ENCODE measurements at places on chromosomes 3 and 15. TPM values are rescaled to one million over a fixed set of nuclear protein-coding genes. Genes with fewer than 3 reads are reported as not detected.
A peak's percentile ranks its signal among the peaks of the same experiment; 100 is the strongest.

DNA sequence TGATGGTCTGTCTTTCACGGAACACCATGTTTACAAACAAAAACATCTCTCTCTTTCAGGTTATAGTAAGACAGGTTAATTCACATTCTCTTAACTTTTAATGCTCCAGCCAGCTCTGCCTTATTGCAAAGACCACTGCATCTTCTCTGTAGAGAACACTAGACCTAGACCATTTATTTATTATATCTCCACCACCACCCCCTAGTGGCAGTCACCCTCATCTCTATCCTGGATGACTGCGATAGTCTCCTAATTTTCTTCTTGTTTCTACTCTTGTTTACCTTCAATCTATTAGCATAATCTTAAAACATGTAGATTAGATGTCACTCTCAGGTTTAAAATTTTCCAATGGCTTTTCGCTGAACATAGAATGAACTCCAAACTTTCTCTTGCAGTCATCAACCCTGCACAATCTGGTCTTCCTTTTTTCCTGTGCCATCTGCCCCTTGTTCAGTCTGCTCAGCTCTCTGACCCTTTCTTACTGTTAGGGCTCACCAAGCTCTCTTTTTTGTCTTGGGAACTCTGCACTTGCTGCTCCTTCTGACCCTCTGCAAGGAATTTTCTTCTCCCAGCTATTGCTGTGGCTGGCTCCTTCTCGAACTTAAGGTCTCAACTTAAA, 155.6 kb downstream of the SQOR start:
- H3K36me3 ChIP-seq = no peaks in the 10 kb centered on the region
- no peak overlapping the region for H3K4me3 ChIP-seq
- peak; percentile 18 for DNase-seq
- H3K27ac ChIP-seq = no peak overlapping the region
- H3K4me1 ChIP-seq = no peaks in the 10 kb centered on the region

Gene TRIM71
- 0.02 TPM for total RNA-seq

- peaks cover 7% of the 10 kb centered on the region for H3K27me3 ChIP-seq
- no peaks in the 10 kb centered on the region for H3K36me3 ChIP-seq
- no peak for DNase-seq
- H3K4me1 ChIP-seq = peaks cover 5% of the 10 kb centered on the region
- no peak overlapping the region for H3K27ac ChIP-seq
- no peak overlapping the region for H3K4me3 ChIP-seq
Observed at GRCh38 chr3:142866841-142867631, 21.8 kb downstream of the PCOLCE2 start.

Gene STXBP5L
- total RNA-seq = not detected

DNA sequence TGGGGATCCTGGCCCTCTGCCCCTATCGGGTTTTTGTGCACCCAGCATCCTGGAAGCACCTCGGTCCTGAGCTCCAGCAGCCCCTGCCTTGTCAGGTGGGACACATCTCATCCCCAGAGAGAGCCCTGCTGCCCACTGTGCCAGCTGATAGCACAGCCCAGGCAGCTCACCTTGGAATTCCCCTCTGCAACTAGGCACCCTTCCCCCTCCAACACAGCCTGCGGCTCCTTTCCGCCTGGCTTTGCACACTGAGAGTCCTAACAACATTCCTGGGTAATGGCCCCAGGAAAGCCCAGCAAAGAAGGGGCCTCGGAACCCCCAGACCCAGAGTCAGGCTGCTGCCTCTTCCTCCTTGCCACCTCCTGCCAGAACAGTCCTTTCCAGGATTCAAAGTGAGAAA, 5.9 kb downstream of the HCN4 start:
- peaks cover 27% of the 10 kb centered on the region for H3K27me3 ChIP-seq
- DNase-seq = no peak
- H3K4me3 ChIP-seq = no peak overlapping the region
- no peaks in the 10 kb centered on the region for H3K36me3 ChIP-seq
- no peak overlapping the region for H3K27ac ChIP-seq
- H3K4me1 ChIP-seq = no peaks in the 10 kb centered on the region

GRCh38 chr3:178663201-178663934, 127.1 kb downstream of the KCNMB2 start:
- H3K27me3 ChIP-seq = no peaks in the 10 kb centered on the region
- H3K4me1 ChIP-seq = no peaks in the 10 kb centered on the region
- H3K4me3 ChIP-seq = no peak overlapping the region

Gene CLDN18
- not detected for total RNA-seq

GRCh38 chr3:24341668-24342067, 153.0 kb downstream of the THRB start:
- H3K27me3 ChIP-seq = no peaks in the 10 kb centered on the region
- DNase-seq = no peak
- H3K27ac ChIP-seq = no peak overlapping the region
- H3K4me1 ChIP-seq = no peaks in the 10 kb centered on the region
- H3K4me3 ChIP-seq = no peak overlapping the region

DNA sequence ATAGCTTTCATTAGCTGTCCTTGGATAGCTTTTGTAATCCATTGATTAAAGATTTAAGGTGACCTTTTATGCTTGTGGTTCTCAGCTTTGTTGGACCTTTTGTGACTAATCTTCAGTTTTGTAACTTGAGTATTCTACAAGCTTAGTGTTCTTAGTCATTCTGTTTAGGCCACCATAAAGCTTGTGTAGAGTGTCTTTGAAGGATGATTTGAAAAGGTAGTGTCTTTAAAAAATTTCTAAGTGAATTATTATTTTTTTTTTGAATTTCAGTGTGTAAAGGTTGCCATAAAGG, 7.5 kb downstream of the MORF4L1 start:
- DNase-seq = no peak
- H3K36me3 ChIP-seq = peaks cover 35% of the 10 kb centered on the region
- no peak overlapping the region for H3K4me3 ChIP-seq
- H3K27me3 ChIP-seq = no peaks in the 10 kb centered on the region
- H3K4me1 ChIP-seq = peaks cover 81% of the 10 kb centered on the region

DNA sequence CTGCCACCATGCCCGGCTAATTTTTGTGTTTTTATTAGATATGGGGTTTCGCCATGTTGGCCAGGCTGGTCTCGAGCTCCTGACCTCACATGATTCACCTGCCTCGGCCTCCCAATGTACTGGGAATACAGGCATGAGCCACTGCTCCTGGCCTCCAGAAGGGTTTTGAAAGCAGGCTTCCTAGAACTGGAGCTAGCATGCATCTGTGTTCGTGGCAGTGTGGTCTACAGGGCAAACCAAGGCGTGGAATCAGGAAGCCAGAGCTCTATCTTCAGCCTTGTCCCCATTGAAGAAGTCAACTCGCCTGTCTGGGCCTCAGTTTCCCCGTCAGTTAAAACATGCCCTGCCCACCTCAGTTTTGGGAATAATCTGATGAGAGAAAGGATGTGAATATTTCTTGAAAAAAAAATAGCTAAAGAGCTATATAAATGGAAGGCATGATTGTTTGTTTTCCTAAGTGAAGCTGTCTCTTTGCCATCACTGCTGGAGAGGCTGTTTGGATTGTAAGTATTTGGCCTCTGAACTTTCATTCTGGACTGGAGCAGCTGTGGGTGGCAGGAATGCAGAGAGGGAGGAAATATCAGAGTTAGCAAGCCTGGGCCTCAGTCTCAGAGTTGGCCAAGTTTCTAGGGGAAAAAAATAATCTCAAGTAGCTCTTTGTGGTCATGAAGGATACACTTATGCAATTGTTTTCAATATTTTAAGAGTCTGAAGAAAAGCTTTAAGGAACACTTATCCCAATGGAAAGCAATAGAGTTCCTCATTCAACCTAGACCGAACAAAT, 36.5 kb upstream of the UACA start:
- no peaks in the 10 kb centered on the region for H3K27me3 ChIP-seq
- no peak overlapping the region for H3K27ac ChIP-seq
- no peak overlapping the region for H3K4me3 ChIP-seq
- no peaks in the 10 kb centered on the region for H3K36me3 ChIP-seq
- no peaks in the 10 kb centered on the region for H3K4me1 ChIP-seq

DNA sequence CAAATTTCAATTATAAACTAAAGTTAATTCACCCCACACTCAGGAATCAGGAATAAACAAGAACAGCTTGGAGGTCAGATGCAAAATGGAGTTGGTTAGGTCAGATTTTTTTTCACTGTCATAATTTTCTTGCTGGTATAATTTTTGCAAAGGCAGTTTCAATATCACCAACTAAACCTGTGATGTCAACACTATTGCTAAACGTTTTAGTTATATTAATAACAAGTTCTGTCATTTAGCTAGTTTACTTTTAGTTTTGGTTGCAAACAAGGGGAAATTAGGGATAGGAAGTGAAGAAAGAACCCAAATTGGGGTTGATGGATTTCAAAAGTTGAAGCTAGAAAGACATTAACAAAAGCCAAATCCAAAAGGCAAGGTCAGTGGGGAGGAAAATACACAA, 4.6 kb upstream of the CPB1 start:
- no peak for DNase-seq
- H3K4me1 ChIP-seq = no peaks in the 10 kb centered on the region
- H3K4me3 ChIP-seq = no peak overlapping the region
- H3K27me3 ChIP-seq = peaks cover 4% of the 10 kb centered on the region
- no peaks in the 10 kb centered on the region for H3K36me3 ChIP-seq

DNA sequence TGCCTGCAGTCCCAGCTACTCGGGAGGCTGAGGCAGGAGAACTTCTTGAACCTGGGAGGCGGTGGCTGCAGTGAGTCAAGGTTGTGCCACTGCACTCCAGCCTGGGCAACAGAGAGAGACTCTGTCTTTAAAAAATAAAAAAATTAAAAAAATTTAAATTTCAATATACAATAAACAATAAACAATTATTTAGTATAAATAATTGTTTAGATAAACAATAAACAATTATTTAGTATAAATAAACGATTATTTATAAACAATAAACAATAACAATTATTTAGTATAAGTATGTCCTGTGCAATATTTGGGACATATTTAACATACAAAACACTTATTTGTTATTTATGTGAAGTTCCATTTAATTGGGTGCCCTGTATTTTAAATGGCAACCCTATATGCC, 119.6 kb downstream of the XXYLT1 start:
- H3K4me3 ChIP-seq = no peak overlapping the region
- peaks cover 2% of the 10 kb centered on the region for H3K36me3 ChIP-seq
- no peak for DNase-seq
- peaks cover 2% of the 10 kb centered on the region for H3K27me3 ChIP-seq
- no peak overlapping the region for H3K27ac ChIP-seq
- H3K4me1 ChIP-seq = peaks cover 29% of the 10 kb centered on the region

- H3K4me3 ChIP-seq = no peak overlapping the region
- H3K4me1 ChIP-seq = peaks cover 10% of the 10 kb centered on the region
Observed at GRCh38 chr3:107810171-107811071, 280.4 kb downstream of the CD47 start.

Gene FAM98B
- 40.2 TPM for total RNA-seq

Gene BBX
- total RNA-seq = 39.9 TPM

DNA sequence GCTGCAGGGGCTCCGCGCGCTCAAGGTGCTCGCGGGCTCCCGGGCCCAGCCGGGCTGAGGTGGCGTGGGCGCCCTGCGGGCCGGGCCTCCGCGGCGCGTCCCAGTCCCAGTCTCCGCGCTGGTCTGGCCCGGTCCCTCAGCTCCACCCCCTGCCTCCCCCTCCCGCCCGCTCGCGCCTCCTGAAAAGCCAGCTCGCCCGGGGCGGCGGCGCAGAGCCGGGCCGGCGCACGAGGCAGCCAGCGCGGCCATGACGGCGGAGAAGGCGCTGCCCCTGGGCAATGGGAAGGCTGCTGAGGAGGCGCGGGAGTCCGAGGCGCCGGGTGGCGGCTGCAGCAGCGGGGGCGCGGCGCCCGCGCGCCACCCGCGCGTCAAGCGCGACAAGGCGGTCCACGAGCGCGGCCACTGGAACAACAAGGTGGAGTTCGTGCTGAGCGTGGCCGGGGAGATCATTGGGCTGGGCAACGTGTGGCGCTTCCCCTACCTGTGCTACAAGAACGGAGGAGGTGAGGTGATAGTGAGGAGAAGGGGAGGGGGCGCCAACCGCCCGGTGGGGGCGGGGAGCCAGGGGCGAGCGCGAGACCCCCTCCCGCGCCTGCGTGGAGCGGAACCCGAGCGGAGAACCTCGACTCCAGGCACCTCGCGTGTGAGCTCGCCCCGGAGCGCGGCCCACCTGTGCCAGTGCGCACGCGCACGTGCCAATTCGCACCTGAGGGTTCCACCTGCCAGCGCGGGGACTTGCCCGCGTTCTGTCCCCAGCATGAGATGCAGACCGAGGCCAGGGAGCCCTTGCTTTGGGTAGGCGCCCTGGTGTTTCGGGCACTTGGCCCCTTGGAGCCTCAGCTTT, at the start of gene SLC6A11:
TSS of gene SLC6A11 (plus strand) at position 210 of the 844 bp plus-strand sequence. CDS start at position 248, 38 bp downstream.
- DNase-seq = no peak
- H3K36me3 ChIP-seq = no peaks in the 10 kb centered on the region
- H3K4me3 ChIP-seq = no peak within 1 kb of the TSS
- no peak within 1 kb of the TSS for H3K27ac ChIP-seq

DNA sequence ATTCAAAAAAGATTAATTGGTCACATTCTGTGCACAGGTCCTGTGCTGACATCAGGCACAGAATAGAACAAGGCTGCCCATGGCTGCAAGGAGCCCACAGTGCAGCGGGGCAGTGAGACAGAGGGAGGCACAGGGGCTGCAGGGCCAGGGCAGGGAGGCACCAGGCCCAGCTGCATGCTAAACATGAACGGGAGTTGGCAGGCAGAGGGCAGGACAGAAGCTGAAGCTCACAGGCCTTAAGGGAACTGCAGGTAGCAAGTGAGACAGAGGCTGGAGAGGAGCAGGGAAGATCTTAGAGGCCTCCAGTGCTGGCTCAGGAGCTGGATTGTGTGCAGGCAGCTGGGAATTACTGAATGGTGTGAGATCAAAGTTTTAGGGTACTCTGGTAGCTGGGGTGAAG, 26.2 kb downstream of the IDH3A start:
- no peak overlapping the region for H3K4me3 ChIP-seq
- H3K27ac ChIP-seq = no peak overlapping the region
- no peaks in the 10 kb centered on the region for H3K27me3 ChIP-seq
- DNase-seq = no peak
- peaks cover 17% of the 10 kb centered on the region for H3K4me1 ChIP-seq

DNA sequence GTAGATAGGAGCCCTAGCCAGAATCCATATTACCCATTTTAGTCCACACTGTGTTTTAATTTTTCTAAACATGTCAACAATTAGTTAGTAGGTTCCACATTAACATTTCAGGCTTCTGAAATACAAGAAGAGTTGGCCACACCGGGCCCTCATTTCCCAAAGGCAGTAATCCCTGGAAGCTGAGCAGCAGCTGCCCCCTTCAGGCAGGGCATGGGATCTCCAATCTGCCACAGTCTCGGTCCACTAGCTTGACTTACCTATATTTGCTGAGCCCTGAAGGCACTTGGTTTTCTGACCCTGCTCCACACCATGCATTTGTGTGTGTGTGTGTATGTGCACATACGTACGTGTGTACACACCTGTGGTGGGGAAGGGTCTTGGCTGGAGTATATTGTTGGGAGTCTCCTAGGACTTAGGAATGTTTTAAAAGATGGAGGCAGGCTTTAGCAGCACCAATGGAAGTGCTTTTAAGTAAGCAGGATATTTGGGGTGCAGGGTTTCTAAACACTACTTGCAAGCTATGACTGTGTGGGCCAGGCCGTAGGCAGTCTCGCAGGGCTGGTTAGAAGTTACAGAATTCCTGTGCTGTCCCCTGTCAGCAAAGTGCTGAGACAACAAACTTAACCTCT, 71.2 kb upstream of the SOX14 start:
- no peak overlapping the region for H3K27ac ChIP-seq
- no peaks in the 10 kb centered on the region for H3K27me3 ChIP-seq
- peak; percentile 9 for DNase-seq
- no peaks in the 10 kb centered on the region for H3K4me1 ChIP-seq
